ENCODE measurements at places on chromosomes 4 and X.

GRCh38 chr4:182831376-182831775 is 85.8 kb downstream of the DCTD start:
- no peak for DNase-seq

- DNase-seq, result no peak
These were observed 28.4 kb upstream of the TRPC5OS start for GRCh38 chrX:111847491-111848133.

- DNase-seq, result peak; percentile 24
These were observed 29.8 kb downstream of the FAM149A start for GRCh38 chr4:186134257-186134656.

GRCh38 chrX:106955004-106955772 is 35.0 kb downstream of the CLDN2 start:
- no peak for DNase-seq

- DNase-seq, result no peak
These were observed 60.3 kb downstream of the EGF start for GRCh38 chr4:109972786-109973528.

DNA sequence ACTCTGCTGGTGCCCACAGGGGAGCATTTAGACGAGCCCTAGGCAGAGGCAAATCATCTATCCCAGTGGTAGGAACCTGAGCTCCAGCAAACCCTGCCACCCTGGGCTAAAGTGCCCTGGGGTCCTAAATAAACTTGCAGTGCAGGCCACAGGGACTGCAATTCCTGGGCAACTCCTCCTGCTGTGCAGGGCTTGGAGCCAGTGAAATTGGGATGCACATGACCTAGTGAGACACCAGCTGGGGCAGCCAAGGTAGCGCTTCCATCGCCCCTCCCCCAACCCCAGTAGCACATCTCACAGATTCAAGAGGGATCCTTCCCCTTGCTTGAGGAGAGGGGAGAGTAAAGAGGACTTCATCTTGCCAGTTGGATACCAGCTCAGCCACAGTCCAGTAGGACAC is 44.1 kb downstream of the CHRNA9 start:
- no peak for DNase-seq

GRCh38 chrX:97330151-97330550 is 446.4 kb downstream of the RPA4 start:
- no peak for DNase-seq

DNA sequence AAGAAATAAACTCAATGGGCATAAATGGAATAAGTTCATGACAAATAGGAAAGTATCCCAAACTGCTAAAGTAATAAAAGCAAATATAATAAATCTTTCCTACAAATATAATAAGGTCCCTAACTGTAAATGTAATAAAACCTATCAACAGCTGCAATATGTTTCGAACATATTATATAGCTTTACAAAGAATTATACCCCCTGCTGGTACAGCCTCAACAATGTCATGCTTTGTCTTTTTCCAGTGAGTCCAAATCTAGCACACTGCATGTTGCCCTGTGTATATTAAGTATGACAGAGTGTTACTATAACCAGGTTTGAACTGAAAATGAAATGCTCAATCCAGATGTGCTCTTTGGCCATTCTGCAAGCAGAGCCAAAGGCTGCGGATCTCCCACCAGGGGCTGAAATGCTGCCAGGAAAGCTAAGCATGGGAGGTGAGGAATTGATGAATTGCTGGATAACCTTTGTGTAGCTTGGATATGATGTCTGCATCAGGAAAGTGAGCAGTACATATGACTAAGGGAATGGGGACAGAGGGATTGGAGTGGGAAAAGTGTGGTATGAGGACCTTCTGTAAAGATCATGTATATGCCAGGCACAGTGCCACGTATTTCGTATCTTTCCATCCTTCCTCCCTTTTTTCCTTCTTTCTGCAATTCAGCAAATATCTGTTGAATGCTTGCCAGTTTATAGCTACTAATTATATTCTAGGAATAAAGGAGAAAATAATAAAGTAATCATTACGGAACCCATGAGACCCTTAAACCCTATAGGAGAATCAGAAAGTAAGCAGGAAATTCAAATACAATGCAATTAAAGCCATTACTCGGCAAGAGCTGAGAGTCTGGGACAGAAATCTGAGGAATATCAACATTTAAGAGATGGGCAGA is 954.6 kb upstream of the LCORL start:
- no peak for DNase-seq

DNA sequence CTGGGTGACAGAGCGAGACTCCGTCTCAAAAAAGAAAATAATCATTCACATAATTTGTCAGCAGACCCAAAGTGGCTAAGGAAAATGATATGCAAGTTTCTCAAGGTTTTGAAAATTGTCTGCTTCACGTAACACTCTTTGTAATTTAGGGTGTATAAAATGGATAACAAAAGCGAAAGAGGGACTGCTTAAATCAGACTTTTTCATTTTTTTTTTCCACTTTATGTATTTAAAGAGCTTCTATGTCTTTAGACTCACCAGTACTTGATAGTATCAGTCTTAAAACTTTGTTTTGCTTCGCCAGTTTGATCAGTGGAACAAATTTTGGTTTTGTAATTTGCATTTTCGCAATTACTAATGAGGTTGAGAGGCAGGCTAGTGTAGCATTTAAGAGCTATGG is 34.6 kb downstream of the USP9X start:
- DNase-seq, result no peak

GRCh38 chrX:129759576-129760061 is 20.1 kb upstream of the SASH3 start:
- DNase-seq, result no peak

- DNase-seq, result no peak
These were observed 40.8 kb upstream of the NUDT6 start for GRCh38 chr4:122963216-122963615.

DNA sequence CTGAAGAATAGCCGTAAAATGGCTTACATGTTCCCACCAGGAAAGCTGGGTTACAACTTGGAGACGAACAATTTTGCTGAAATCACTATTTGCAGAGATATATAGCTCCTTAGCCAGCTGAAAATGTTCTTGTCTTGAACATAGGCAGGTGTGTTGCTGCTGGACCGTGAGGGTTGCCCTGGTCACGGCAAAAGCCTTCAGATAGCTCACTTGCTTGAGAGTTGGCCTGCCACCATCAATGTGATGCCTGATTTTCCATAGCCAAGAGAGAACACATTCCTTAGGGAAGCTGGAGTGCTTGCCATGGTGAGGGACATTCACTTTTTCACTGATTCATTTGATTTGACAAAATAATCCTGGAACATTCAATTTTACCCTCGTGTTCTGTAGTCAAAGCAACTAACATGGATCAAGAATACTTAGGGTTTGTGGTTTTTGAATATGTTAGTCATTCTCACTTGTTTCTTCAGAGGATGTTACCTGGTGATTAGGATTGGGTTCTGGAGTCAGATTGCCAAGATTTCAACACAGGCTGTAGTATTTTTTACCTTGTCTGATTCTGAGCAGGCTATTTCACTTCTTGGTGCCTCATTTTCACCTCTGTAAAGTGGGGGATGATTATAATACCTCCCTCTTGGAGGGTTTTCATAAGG is 536.9 kb downstream of the RAPGEF2 start:
- DNase-seq, result no peak

DNA sequence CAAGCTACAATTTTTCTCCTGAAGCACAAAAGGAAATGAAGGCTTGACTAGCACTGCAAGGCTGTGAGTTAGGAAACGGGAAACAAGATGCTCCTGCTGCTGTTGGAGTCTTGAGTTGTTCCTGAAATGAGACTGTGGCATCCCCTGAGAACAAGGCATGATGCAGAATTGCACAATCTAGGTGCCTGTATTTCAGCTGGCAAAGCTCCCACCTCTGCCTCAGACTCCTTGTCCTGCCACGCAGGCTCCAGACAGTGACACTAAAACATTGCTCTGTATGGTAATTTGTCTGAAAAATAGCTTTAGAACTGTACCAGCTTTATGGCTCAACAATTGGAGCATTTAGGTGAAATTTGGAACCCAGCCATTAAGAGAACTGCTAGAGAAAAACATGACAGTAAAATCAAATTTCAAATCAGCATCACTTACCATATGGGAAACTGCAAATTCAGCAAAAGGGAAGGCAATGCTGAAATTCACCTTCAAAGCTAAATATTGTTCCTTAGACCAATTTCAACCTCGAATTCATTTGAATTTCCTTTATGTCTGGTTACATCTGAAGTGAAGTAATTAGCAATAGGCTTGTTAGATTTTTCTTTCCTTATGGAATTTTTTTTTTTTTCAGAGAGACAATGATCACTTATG is 103.4 kb downstream of the MFAP3L start:
- peak; percentile 27 for DNase-seq

- no peak for DNase-seq
These were observed 96.3 kb downstream of the TBL1X start for GRCh38 chrX:9561199-9561598.

GRCh38 chr4:113978561-113979147 is 793 bp downstream of the ARSJ start:
- no peak for DNase-seq

GRCh38 chr4:17546678-17547077 is 30.3 kb upstream of the LAP3 start:
- DNase-seq, result no peak

DNA sequence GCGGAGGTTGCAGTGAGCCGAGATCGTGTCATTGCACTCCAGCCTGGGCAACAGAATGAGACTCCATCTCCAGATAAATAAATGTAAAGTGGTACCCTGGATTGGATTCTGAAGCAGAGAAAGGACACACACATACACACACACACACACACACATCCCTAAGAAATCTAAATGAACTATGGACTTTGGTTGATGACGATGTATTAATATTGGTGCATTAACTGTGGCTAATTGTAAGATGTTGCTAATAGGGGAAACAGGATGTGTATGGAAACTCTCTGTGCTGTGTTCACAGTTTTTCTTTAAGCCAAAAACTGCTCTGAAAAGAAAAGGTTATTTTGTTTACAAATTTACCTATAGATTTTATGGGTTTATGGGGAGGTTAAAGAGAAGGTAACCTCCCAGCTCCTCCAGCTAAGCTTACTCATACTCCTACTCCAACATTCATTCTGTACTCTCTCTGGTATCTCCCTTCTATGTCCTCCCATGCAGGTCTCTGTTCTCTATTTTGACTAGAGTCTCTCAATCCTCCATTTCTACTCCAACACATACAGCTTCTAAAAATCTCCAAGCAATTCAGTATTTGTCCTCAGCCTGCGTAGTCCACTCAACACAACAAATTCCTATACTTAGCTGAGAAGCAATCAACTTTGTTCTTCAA is 46.5 kb upstream of the RELL1 start:
- no peak for DNase-seq

DNA sequence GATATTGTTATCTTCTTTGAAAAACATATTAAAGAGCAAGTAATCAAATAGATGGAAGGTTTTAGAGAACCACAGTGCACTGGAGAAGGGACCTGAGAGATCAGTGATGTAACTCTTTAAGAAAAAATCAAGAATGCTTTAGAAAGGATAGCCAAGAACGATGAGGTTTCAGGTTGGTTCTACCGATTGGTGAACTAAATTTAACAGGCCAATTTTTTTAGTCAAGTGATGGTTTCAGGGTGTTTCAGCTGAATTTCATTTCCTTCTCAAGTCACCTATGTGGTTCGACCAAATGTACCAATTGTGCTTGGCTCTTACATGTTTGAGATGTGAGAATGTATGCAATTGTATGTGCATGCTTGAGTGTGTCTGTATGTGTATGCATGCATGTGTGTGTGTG is 26.5 kb downstream of the HS3ST1 start:
- no peak for DNase-seq

DNA sequence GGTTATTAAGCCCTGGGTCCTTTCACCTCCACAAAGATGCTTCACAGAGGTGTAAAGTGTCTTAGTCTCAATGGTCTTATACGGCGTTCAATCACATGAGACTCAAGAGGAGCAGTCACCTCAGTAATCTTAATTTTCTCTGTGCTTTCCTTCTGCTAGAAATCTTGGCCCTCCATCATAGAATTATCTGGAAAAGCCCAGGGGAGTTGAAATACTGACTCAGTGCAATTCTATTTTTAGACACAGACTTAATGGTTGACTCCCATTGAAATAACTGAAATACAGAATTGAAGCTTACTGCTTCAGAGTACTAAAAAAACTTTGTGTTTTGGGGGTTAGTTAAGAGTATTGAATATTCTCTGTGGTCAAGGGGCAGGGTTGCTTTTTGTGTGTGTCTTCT is 94.5 kb upstream of the IL15 start:
- DNase-seq, result no peak

DNA sequence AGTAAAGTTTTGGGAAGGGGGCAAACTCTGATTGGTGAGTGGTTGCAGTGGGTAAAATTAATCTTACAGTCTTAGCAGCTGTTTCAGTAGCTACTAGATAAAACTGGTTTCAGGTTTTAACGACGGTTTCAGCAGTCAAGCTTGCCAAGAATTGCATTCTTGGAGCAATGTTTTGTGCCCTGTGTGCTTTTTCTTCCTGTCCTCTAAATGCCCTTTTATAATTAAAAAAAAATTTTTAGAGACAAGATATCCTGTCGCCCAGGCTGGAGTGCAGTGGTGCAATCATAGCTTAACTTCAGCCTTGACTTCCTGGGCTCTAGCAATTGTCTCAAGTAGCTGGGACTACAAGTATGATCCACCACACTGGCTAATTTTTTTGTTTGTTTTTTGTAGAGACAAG is 6.3 kb upstream of the PPEF2 start:
- peak; percentile 40 for DNase-seq

- no peak for DNase-seq
These were observed 49.5 kb upstream of the CBR4 start for GRCh38 chr4:169059306-169060211.

- no peak for DNase-seq
These were observed 2.7 kb downstream of the TMEM165 start for GRCh38 chr4:55398461-55398860.

DNA sequence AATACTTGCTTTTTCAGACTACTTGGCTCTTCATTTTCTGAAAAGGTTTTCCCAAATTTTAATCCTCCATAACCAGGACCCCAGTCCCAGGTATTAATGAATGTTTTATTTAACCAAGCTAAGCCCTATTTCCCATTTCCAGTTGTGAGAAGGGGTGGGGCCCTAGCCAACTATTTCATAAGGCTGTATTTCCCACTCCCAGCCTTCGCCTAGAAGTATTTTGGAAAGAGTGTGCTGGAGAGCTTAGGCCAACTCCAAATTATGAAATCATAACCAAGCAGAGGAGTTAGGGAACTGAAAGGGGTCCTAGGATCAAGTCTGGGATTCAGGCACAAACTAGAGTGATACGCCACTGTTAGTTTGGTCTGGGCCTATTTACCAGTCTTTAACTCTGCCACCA is 148.4 kb upstream of the GPC4 start:
- DNase-seq, result no peak

DNA sequence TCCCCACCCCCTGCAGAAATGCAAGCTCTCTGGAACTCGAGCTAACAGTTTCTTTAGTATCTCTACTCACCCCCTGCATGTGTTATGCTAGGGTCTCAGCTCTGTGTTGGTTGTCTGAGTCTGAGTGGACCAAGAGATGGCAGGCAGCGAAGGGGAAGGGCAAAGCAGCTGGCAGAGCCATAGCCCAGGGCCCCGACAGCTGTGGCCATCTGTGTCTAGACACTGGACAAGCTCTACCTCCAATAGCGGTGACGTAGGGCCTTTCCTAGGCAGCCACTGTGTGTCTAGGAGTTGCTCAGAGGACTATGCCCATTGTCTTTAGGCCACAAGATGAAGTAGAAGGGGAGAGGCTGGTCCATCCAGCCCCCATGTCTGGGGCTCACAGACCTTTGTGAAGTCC is 79.2 kb downstream of the EFNB1 start:
- DNase-seq, result no peak

GRCh38 chrX:10237241-10237640 is 80.5 kb downstream of the CLCN4 start:
- no peak for DNase-seq

Data from Kasumi-1 (cell line).